ENCODE measurements at places on chromosomes 16 and 17.

- no peak for DNase-seq
Observed at GRCh38 chr17:65532101-65532890, 29.2 kb downstream of the AXIN2 start.

- no peak for DNase-seq
Observed at GRCh38 chr16:84292011-84292410, 2.7 kb upstream of the WFDC1 start.

GRCh38 chr16:84055801-84056634 is 13.4 kb upstream of the SLC38A8 start:
- DNase-seq, result no peak

DNA sequence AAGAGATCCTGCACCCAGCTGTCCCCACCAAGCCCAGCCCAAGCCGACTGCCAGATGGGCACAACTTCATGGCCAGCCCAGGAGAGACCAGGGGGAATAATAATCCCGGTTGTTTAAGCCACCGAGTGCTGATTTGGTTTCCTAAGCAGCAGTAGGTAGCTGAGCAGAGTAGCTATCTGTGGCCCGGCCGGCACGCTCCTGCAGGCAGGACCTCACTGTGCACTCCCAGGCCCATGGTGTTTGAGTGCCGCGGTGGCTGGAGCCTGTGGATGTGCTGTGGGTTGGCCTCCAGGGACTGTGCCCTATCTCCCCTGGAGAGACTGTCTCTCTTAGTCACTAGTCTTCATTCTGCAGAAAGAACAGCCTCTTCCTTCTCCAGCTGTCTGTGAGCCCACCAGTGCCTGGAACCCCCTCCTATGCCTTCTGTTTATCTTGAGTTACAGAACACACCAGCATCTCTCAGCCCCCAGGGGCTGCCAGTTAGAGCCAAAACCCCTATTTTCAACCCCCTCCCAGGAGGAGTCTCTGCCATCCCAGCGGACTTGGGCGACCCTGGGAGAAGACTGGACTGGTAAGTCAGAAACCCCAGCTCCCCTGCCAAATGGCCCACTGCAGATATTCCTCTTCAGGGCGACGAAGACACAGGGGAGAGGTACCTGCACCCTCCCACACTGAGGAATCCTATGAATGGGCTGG is 152.0 kb downstream of the SDK2 start:
- DNase-seq, result no peak

DNA sequence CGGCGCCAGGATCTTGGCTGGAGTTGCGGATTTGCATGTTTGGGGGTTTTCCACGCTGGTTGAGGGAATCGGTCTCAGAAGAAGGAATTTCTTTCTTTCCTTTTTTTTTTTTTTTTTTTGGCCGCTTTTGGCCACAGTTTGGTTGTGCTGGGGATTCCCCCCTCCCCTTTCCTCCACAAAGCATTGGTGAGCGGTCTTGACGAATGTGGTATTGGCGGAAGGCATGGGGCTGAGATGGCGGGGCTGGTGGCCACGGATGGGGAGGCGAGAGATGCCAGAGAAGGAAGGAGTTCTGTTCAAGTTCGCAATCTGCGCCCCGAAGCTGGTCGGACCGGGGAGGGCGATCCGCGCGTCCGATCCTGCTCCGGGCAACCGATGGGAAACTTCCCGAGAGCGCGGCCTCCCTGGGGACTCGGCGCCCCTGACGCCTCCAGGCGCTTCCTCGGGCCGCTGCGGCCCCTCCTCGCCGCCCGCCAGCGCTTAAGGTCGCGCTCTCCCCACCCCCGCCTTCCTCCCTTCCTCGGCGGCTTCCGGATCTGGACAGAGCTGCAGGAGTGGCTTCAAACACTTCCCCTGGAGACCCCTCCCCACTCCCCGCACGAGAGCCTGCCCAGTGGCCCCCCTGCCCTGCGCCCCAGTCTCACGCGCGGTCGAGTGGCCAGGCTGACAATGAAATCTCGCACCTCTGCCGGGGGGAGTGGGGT is 43.2 kb downstream of the RAI1 start:
- DNase-seq, result no peak

Measured in non-pigmented ciliary epithelial cell (primary cell).